Kidney tubule cell (primary cell): ENCODE measurements at places on chromosomes 11 and 22.
A peak's percentile ranks its signal among the peaks of the same experiment; 100 is the strongest.

- no peak for DNase-seq
Observed at GRCh38 chr11:2919188-2919587, 10.0 kb downstream of the PHLDA2 start.

GRCh38 chr11:2300290-2300935, 1.3 kb downstream of the C11orf21 start:
- DNase-seq, result no peak

- no peak for DNase-seq
Observed at GRCh38 chr22:39773976-39774539, 119.5 kb downstream of the ENTHD1 start.

DNA sequence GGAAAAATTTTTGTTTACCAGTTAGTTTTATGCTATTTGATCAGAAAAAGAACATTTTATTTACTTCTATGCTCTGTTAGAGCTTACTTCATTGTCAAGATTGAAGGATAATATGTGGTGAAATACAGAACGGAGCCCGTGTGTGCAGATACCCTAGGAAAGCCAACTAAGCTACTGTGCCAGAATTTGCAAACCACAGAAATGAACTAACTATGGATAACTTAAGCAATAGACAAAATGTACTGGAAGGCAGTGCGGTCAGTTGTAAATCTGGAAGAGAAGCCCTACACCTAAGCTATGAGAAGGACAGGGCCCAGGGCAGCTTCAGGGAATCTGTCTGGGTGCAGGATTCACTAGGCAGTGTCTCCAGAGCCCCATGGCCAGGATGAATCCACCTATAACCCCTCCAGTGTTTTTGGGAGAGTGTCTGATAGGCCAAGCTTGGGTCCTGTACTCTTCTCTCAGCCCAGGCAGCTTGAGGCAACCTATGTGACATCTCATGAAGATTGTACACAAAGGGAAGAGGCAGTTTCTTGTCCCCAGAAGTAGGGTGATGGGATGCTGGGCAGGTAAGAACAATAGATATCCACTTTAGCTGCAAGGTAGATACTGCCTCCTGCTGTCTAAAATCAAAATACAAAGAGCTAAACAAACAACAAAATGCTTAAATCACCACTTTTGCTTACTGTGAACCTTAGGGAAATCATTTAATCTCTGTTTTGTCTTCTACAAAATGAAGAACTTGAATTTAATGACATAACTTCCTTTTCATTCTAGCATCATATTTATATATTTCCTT, 12.1 kb downstream of the MMP7 start:
- peak; percentile 38 for DNase-seq

DNA sequence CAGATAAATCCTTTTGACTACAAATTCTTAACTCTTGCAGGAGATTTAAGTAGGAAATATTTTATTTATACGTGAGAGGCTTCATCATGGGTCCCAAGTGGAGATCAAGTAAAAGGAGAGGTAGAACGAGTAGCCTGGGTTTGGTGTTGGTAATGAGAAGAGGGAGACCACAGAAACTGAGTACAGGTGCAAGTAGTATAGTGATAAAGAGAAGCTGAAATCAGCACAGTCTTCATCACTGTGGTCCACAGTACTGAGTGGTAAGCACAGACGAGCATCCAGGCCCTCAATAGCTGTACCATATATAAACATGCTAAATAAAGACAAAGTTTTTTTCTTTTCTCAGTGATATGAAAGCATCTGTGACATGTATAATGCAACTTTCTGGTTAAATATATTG, 5.8 kb upstream of the OR52E5 start:
- no peak for DNase-seq

- peak; percentile 33 for DNase-seq
Observed at GRCh38 chr11:12914400-12914912, 94.7 kb upstream of the RASSF10 start.
